Stomach (tissue), 19 donors: ENCODE measurements at places on chromosomes 2 and 18. TPM values are rescaled to one million over a fixed set of nuclear protein-coding genes. Genes with fewer than 3 reads are reported as not detected.

GRCh38 chr2:229856413-229856812 lies 65.4 kb downstream of the TRIP12 start:
- no peak overlapping the region for H3K27ac ChIP-seq
- H3K4me3 ChIP-seq, result no peak overlapping the region
- peaks cover 19% of the 10 kb centered on the region for H3K36me3 ChIP-seq
- DNase-seq, result no peak
- peaks cover 18% of the 10 kb centered on the region for H3K4me1 ChIP-seq

DNA sequence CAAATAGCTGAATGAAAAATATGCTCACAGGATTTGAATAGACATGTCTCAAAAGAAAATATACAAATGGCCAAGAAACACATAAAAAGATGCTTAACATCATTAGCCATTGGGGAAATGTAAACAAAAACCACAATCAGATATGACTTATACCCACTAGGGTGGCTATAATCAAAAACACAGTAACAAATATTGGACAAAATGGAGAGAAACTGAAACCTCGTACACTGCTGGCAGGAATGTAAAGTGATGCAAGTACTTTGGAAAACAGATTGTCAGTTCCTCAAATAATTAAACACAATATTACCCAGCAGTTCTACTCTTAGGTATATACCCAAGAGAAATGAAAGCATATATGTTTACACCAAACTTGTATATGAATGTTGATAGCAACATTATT lies 213.0 kb downstream of the PHLPP1 start:
- no peak overlapping the region for H3K27ac ChIP-seq
- no peak overlapping the region for H3K4me3 ChIP-seq
- no peaks in the 10 kb centered on the region for H3K27me3 ChIP-seq
- no peaks in the 10 kb centered on the region for H3K36me3 ChIP-seq
- no peaks in the 10 kb centered on the region for H3K4me1 ChIP-seq

DNA sequence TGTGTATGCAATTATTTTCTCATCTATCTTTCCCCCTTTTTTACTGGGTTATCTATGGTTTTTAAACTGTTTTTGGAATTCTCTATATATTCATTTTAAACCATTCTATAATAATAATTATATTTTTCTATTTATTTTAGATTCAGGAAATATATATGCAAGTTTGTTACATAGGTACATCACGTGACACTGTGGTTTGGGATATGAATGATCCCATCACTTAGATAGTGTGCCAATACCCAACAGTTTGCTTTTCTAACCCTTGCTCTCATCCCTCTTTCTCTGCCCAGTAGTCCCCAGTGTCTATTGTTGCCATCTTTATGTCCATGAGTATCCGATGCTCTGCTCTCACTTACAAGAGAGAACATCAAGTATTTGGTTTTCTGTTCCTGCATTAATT lies 65.8 kb upstream of the SPHKAP start:
- no peak overlapping the region for H3K4me3 ChIP-seq
- no peak overlapping the region for H3K27ac ChIP-seq
- H3K27me3 ChIP-seq, result no peaks in the 10 kb centered on the region
- no peak for DNase-seq

DNA sequence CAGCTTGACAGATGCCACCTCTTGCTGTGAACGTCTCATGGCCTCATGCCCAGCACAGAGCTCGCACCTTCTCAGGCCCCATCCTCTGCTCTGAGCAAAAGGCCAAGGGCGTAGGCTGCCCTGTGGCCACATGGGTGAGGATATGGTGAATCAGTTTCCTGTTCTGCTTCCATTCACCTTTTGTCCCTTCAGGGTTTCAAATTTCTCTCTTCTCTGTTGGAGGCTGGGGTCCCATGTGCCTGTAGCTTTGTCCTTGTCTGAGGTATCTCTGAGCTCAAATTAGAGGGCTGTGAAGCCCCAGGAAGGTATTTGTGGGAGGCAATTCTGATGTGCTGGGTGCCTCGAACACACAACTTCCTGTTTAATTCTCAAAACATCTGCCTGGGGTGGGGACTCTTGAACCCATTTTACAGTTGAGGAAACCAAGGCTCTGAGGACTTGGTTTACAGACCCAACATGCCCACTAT lies 29.0 kb downstream of the ZAP70 start:
- no peak overlapping the region for H3K4me3 ChIP-seq
- no peak overlapping the region for H3K27ac ChIP-seq
- H3K4me1 ChIP-seq, result peaks cover 29% of the 10 kb centered on the region
- no peak for DNase-seq

GRCh38 chr2:231467613-231468530 lies 3.6 kb upstream of the NCL start:
- H3K27ac ChIP-seq, result no peak overlapping the region
- H3K27me3 ChIP-seq, result no peaks in the 10 kb centered on the region
- H3K4me1 ChIP-seq, result peaks cover 17% of the 10 kb centered on the region
- DNase-seq, result no peak
- no peak overlapping the region for H3K4me3 ChIP-seq

GRCh38 chr2:95505222-95505621 lies 20.7 kb upstream of the TRIM43B start:
- no peak for DNase-seq
- no peak overlapping the region for H3K27ac ChIP-seq
- H3K36me3 ChIP-seq, result no peaks in the 10 kb centered on the region
- H3K4me1 ChIP-seq, result no peaks in the 10 kb centered on the region

Gene FBXO41
- total RNA-seq, result 3.8 TPM

DNA sequence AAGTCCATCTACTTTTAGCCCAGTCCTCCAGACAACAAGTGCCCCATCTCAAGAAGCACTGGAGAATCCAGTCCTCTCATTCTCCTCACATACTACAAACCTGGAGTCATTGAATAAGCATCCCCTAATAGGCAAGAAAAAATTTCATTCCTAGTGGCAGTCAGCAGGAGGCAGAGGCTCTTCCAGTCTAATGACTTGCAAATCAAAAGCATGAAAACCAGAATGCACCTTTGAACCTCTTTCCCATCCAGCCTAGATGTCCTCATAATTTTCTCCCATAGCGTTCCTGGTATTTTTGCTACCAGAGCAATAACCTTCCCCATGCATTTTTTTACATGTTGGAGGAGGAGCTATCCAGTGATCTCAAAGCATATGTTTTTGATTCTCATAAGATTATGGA lies 252.6 kb downstream of the TTC32 start:
- H3K4me1 ChIP-seq, result no peaks in the 10 kb centered on the region
- H3K27ac ChIP-seq, result no peak overlapping the region
- no peak for DNase-seq
- no peaks in the 10 kb centered on the region for H3K27me3 ChIP-seq
